ENCODE measurements at places on chromosomes 7 and 10. TPM values are rescaled to one million over a fixed set of nuclear protein-coding genes. Genes with fewer than 3 reads are reported as not detected.

GRCh38 chr7:47418601-47419309 is 163.2 kb downstream of the TNS3 start:
- H3K4me1 ChIP-seq = no peaks in the 10 kb centered on the region
- no peak overlapping the region for H3K4me3 ChIP-seq
- no peak overlapping the region for H3K27ac ChIP-seq
- no peak for DNase-seq
- H3K27me3 ChIP-seq = peaks cover 1% of the 10 kb centered on the region

DNA sequence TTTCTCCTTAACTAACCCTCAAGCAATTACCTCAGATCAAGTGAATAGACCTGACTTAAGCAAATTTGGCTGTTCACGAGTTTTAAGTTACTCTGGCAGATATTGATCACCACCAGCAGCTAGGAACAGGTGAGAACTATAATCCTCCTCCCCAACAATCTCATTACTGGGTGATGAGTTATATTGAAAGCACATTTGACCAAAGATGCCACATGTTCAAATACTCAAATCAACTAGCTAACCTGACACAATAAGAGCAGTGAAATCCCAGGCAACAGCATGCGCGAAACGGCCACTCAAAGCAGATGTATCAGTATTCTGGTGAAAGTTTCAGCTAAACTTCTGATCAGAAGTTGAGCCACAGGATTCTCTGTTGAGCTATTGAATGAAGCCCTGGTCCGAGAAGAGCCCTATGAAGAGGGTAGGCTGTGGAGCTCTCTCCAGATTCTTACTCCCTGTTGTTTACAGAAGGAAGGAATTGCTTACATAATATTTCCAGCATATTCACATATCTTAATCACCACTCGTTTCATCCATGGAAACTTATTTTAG is 52.6 kb downstream of the CAV1 start:
- peaks cover 5% of the 10 kb centered on the region for H3K27me3 ChIP-seq
- no peaks in the 10 kb centered on the region for H3K36me3 ChIP-seq
- H3K4me1 ChIP-seq = peaks cover 18% of the 10 kb centered on the region
- DNase-seq = peak; percentile 53

- H3K27me3 ChIP-seq = peaks cover 4% of the 10 kb centered on the region
- no peak for DNase-seq
- no peak overlapping the region for H3K4me3 ChIP-seq
Measured at GRCh38 chr10:95745501-95745900, 10.5 kb upstream of the ENTPD1 start.

DNA sequence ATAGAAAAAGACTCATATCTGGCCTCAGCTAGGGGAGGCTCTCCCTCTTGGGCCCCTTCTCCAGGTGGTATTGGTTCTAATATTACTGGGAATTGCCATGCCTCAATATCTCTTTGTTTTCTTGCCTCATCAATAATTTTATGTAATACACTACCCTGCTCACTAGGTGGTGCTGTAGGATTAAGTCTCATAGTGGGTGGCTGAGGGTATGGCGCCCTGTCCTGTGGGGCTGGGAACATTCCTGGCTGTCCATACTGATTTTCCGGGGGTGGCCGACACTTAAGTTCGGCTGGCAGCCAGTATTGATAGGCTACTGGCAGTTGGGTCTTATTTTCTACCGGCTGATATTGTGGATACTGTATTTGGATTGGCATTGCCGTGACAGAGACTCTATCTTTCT is 9.0 kb upstream of the TAS2R3 start:
- H3K36me3 ChIP-seq = peaks cover 74% of the 10 kb centered on the region
- H3K4me3 ChIP-seq = no peak overlapping the region
- peak; percentile 5 for DNase-seq
- H3K27me3 ChIP-seq = no peaks in the 10 kb centered on the region
- no peaks in the 10 kb centered on the region for H3K4me1 ChIP-seq

- no peaks in the 10 kb centered on the region for H3K4me1 ChIP-seq
- peaks cover under 1% of the 10 kb centered on the region for H3K27me3 ChIP-seq
- no peaks in the 10 kb centered on the region for H3K36me3 ChIP-seq
- DNase-seq = no peak
- H3K4me3 ChIP-seq = no peak overlapping the region
Measured at GRCh38 chr7:26616235-26616634, 248.2 kb downstream of the SKAP2 start.

DNA sequence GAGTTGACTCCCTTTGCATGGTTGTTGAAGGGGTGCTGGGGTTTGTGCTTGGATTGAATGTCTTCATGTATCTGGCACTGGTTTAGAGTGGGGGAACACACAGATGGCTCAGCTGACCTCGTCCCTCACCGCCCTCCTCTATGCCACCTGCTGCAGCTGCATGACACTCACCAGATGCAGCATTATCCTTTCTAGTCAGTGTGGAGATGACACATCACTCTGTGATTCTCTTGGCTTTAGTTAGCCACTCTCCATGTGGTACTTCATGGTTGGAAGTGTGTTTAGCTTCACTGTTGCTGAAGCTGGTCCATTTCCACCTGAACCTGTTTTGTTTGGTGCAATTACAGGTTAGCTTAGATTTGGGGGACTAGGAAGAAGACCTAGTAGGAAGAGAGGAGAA is 56.3 kb upstream of the BMPER start:
- H3K27ac ChIP-seq = no peak overlapping the region
- H3K27me3 ChIP-seq = peaks cover 3% of the 10 kb centered on the region
- H3K4me1 ChIP-seq = no peaks in the 10 kb centered on the region
- H3K36me3 ChIP-seq = no peaks in the 10 kb centered on the region
- H3K4me3 ChIP-seq = no peak overlapping the region

- H3K4me3 ChIP-seq = no peak overlapping the region
- H3K4me1 ChIP-seq = no peaks in the 10 kb centered on the region
- H3K36me3 ChIP-seq = no peaks in the 10 kb centered on the region
Measured at GRCh38 chr7:13476881-13477444, 512.5 kb downstream of the ETV1 start.

DNA sequence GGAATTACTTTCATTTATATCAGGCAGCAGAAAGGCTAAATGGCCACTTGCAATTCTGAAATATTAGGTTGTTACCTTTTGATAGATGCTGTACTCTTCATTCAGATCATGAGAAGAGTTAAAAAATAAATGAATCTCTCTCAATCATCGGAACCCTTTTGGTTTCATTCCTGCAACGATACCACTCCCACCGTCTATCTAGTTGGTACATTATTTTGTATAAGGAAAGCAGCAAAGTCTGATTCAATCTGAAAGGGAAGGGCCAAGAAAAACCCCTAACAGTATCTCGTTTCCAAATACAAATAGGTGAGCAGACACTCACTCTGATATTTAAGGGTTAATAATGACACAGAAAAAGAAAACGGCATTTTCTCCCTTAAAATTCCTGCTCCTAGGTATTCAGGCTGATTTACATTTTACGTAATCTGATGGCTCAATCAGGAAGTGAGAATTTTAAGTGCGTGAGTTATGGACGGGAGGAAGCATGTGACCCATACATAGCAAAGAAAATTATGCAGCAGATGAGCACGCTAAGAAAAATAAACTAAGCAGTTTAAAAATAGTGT is 209.4 kb upstream of the KLF14 start:
- H3K27ac ChIP-seq = peak overlapping the region; percentile 86
- peak overlapping the region; percentile 73 for H3K4me3 ChIP-seq
- peaks cover 88% of the 10 kb centered on the region for H3K36me3 ChIP-seq
- DNase-seq = no peak

- H3K4me1 ChIP-seq = peaks cover 3% of the 10 kb centered on the region
- no peak for DNase-seq
- H3K36me3 ChIP-seq = no peaks in the 10 kb centered on the region
- H3K4me3 ChIP-seq = no peak overlapping the region
Measured at GRCh38 chr10:2925631-2926030, 141.7 kb upstream of the PFKP start.

DNA sequence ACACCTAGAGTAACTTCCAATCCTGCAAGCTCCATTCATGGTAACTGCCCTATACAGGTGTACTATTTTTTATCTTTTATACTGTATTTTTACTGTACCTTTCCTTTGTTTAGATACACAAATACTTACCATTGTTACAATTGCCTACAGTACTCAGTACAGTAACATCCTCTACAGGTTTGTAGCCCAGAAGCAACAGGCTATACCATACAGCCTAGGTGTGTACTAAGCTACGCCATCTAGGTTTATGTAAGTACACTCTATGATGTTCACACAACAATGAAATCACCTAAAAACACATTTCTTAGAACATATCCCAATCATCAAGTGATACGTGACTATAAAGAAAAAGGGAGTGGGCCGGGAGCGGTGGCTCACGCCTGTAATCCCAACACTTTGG is 53.1 kb upstream of the SLIT1 start:
- no peaks in the 10 kb centered on the region for H3K4me1 ChIP-seq
- no peak overlapping the region for H3K27ac ChIP-seq
- no peak overlapping the region for H3K4me3 ChIP-seq
- peaks cover 10% of the 10 kb centered on the region for H3K36me3 ChIP-seq
- DNase-seq = no peak

GRCh38 chr7:69436946-69437345 is 161.3 kb upstream of the AUTS2 start:
- DNase-seq = no peak
- no peak overlapping the region for H3K27ac ChIP-seq
- no peaks in the 10 kb centered on the region for H3K4me1 ChIP-seq
- no peak overlapping the region for H3K4me3 ChIP-seq

GRCh38 chr7:28107960-28108359 is 72.6 kb downstream of the JAZF1 start:
- peaks cover 7% of the 10 kb centered on the region for H3K4me1 ChIP-seq
- no peaks in the 10 kb centered on the region for H3K36me3 ChIP-seq
- DNase-seq = no peak
- no peaks in the 10 kb centered on the region for H3K27me3 ChIP-seq
- H3K4me3 ChIP-seq = no peak overlapping the region

DNA sequence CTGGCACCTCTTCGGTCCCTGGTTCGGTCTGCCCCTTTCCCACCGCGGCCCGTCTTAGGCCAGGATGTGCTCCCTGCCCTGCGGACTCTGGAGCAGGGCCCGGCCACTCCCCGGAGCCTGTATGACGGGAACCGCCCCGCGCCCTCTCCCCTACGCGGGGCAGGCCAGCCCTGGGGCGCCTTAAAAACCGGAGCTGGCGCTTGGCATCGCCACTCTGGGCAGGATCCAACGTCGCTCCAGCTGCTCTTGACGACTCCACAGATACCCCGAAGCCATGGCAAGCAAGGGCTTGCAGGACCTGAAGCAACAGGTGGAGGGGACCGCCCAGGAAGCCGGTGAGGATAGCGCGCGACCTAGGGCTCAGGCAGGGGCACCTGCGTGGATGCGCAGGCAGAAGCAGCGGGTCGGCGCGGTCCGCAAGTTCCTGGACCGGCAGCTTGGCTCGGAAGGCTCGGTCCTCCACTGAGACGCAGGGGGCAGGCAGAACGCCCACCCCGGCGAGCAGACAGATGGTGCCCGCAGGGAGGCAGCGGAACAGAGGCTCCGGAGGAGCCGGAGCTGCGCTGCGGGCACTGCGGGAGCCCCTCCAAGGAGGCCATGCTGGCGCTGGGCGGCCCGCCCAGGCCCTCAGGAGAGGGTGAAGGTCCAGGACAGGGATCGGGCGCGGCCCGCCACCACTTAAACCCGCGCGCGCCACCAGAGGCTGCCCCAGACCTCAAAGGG is at the start of gene ADIRF:
Gene ADIRF, plus strand, starts transcription at position 212 of the 723 bp plus-strand sequence. Its CDS starts 63 bp downstream, at position 275.
- no peak within 1 kb of the TSS for H3K4me3 ChIP-seq
- no peak for DNase-seq

- H3K27ac ChIP-seq = no peak overlapping the region
- H3K27me3 ChIP-seq = no peaks in the 10 kb centered on the region
- H3K4me3 ChIP-seq = no peak overlapping the region
- H3K36me3 ChIP-seq = no peaks in the 10 kb centered on the region
- no peak for DNase-seq
Measured at GRCh38 chr7:43764807-43765491, 6.5 kb downstream of the BLVRA start.

- H3K36me3 ChIP-seq = no peaks in the 10 kb centered on the region
- DNase-seq = peak; percentile 29
- H3K27me3 ChIP-seq = no peaks in the 10 kb centered on the region
- H3K4me1 ChIP-seq = peaks cover 5% of the 10 kb centered on the region
Measured at GRCh38 chr7:47937065-47937687, 11.1 kb downstream of the PKD1L1 start.

DNA sequence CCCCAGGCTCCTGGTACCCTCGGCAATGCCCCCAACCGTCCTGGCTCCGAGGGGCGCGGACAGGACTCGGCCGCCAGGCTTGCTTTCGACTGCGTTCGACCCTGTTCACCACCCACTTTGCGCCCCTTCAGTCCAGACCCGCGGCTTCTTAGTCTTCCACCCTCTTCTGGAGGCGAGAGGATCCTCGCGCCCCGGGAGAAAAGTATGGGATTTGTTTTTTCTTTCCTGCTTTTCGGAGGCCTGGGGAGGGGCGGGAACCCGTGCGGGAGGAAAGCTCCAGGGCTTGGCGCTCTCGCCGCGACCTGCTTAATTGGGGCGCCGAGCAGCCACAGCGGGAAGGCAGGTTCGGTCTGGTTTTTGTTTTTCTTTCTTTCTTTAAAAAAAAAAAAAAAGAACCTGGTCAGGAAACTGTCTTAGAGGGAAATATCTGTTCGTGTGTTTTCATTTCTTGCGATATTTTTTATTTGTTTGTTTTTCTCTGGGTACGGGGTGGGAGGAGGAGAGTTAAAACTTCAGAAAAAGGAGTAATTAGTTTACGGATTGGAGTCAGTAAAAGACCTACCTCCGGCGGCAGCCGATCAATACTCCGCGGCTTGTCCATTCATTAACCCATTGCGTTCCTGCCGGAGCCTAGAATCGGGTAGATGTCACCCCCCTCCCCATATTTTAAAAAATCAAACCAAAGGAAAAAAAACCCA is 1.6 kb downstream of the EMX2 start:
- no peaks in the 10 kb centered on the region for H3K36me3 ChIP-seq
- H3K4me1 ChIP-seq = peaks cover 18% of the 10 kb centered on the region
- no peak for DNase-seq

DNA sequence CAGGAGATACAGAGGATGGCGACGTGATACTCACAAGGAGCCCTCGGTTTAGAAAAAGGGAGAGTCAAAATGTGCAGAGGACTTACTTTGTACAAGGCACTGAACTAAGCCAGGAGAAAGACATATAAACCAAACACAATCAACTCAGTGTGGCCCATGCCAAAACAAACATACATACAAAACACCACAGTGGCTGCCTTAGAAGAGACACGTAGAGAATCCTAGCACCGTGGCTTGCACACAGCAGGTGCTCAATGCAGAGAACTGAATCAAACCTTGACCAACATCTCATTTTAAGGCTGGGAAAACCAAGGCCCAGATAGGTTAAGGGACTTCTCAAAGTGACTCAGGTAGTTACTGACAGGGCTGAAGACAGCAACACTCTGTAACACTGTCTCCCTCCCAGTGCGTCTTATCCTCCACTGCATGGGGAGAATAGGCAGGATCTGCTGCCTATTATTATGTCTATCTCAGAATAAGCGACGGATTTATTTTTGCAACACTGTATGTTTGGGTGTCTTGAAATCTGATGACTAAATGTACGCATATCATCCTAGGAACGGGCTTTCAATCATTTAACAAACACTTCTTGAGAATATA is 11.0 kb downstream of the SORBS1 start:
- no peak overlapping the region for H3K27ac ChIP-seq
- no peaks in the 10 kb centered on the region for H3K4me1 ChIP-seq
- DNase-seq = no peak
- H3K4me3 ChIP-seq = no peak overlapping the region
- peaks cover 3% of the 10 kb centered on the region for H3K27me3 ChIP-seq
- no peaks in the 10 kb centered on the region for H3K36me3 ChIP-seq

The TMEM196 gene
- total RNA-seq = not detected

The CDHR3 gene
- 0.74 TPM for total RNA-seq

The RNF32 gene
- 0.43 TPM for total RNA-seq

The SLC26A5 gene
- total RNA-seq = not detected

The LRRN3 gene
- total RNA-seq = 34.8 TPM
